ENCODE measurements at places on chromosomes 11 and 22.

GRCh38 chr11:77308838-77309237 is 7.4 kb upstream of the GDPD4 start:
- no peak for DNase-seq

GRCh38 chr11:93407777-93408401 is 77.3 kb downstream of the DEUP1 start:
- DNase-seq = no peak

DNA sequence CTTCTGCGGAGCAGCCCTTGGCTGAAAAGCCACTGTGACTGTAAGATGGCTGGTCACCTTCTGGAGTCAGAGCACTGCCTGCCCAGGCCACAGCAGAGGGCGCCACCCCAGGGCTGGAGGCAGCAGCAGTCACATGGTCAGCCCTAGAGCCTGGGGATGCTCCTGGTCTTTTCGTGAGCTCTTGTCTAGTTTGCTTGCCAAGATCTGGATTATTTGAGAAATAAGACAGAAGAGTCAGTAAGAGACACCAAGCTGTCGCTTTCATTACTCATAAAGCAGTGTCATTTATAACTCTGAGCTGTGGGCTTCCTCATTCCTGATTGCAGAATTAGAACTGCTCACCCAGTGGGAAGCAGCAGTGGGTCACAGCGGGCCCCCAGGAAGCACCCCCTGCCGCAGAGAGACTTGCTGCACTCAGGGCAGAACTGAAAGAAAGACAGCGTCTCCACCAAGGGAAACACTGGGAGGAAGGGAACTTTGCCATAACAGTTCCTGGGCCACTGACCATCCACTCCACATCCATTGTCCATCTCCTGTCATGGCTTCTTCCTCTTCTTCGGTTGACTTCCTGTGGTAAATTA is 56.7 kb downstream of the PPP6R2 start:
- DNase-seq = no peak

GRCh38 chr22:17083811-17084441 is 874 bp upstream of the IL17RA start:
- no peak for DNase-seq

- DNase-seq = no peak
Measured at GRCh38 chr11:114098927-114099326, 39.4 kb downstream of the ZBTB16 start.

DNA sequence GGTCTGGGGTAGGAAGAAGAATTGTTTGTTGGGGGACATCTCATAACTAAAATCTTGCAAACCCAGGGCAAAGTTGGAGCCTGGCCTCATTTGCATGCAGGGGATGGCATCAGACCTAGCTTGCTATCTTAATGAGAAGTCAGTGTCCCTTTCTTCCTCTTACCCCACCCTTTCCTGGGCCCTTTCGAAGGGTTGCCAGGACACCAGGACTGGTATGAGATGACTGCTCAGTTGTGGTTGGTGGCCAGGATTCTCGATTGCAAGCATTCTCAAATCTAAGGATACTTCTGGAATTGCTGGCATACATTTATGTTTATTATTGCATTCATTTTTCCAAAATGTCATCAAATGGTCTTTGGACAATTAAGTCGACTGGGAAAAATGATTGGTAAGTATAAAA is 131.0 kb downstream of the SLC1A2 start:
- no peak for DNase-seq

DNA sequence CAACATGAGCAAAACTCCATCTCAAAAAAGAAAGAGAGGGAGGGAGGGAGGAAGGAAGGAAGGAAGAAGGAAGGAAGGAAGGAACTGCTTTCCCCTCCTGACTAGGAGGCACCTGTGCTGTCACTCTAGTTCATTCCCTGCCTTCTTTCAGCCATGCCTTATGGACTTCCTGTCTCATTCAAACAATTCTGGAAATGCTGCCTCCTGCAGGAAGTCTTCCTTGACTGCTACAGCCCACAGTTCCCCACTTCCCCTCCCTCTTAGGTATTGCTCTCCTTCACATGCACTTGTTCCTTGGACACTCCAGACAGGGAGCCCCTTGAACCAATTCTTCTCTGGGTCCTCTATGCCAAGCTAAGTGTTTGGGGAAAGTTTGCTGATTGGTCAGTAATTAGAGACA is 31.6 kb upstream of the WNT11 start:
- no peak for DNase-seq

DNA sequence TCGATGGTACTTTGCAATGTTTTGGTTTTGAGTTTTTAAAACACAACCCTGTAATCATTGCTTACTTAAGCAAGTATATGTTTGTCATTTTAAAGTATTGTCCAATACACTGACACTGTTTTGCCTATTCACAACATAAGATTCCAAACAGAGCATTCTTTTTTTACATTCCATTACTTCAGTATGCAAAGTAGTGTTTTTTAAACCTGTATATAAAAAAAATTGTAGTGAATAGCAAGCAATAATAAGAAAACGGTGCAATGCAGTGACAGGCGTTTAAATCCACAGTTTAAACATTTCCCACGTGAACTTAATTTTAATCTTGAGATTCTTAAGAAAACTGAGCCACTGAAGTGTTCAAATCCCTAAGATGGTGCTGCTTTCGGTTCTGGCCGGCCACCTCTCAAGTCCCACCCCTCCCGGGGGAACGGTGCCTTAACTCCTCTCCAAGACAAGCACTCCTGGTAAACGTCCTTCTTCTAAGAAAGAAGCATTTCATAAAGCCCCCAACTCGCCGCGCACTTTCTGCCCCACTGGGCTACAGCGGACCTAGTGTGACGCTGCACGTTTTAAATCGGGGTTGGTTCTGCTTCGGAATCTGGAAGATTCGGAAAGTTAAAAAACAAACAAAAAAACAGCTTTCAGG is 2.9 kb downstream of the PGR start:
- no peak for DNase-seq

DNA sequence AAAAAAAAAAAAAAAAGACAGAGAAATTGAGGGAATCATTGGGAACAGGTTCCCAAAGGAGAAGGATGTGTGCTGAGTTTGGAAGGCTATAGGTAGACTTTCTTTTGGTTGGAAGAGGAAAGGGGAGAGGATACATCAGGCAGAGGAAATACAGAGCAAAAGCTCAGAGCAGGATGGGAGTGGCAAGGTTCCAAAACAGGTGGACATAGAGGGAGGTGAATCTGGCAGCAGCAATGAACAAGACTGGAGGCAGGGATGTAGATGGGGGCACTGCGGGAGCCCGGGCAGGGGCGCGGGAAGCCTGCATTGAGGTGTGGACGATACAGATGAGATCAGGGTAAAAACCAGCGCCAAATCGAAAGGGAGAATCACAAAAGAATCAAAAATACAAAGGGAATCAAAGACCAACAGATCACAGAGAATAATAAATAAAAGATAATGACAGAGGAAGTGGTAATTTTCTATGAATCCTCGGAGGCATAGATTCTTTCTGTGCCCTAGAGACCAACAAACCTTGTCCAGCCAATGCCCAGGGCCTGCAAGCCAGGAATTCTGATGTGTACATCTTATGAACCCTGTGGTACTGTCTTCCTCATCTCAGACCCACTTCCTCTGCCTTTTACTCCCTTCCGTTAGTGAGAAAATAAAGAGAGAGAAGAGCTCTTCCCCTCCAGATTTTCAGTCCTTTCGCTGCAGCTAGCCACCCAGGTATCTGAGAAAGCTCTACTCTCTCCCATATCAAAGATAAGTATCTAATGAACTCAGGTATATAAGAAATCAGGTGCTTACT is 70.3 kb downstream of the SLC1A2 start:
- no peak for DNase-seq

DNA sequence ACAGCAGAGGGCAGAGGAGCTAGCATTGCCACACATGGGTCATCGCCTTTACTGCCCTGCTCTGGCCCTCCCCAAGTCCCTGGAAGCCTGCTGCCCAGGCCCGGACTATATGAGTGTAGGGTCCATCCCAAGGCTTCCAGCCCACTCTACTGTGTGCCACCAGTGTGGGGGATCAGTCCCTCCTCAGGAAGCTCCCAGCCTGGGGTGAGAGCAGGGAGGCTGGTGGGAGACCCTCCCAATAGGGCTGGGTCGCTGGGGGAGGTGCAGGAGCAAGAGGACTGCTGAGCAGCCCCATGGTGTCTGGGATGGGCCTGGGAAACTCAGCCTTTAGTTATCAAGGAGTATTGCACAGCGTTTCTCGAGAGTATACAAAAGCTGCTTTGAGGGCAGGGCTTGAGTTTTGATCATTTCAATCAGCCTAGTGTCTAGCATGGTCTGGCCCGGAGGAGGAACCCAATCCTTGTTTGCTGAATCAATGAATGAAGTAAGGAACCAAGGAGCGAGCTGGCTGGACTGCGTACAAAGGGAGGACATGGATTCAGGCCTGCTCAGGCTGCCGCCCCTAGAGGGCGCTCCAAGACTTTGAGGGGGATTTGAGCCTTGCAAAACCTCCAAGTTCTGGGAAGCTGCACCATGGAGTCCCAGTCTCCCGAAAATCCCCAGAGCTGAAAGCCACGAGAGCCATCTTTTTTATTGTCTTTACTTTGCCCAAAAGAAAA is 89.0 kb upstream of the PARVA start:
- peak; percentile 37 for DNase-seq

- no peak for DNase-seq
Measured at GRCh38 chr11:126430581-126431335, 75.3 kb downstream of the ST3GAL4 start.

DNA sequence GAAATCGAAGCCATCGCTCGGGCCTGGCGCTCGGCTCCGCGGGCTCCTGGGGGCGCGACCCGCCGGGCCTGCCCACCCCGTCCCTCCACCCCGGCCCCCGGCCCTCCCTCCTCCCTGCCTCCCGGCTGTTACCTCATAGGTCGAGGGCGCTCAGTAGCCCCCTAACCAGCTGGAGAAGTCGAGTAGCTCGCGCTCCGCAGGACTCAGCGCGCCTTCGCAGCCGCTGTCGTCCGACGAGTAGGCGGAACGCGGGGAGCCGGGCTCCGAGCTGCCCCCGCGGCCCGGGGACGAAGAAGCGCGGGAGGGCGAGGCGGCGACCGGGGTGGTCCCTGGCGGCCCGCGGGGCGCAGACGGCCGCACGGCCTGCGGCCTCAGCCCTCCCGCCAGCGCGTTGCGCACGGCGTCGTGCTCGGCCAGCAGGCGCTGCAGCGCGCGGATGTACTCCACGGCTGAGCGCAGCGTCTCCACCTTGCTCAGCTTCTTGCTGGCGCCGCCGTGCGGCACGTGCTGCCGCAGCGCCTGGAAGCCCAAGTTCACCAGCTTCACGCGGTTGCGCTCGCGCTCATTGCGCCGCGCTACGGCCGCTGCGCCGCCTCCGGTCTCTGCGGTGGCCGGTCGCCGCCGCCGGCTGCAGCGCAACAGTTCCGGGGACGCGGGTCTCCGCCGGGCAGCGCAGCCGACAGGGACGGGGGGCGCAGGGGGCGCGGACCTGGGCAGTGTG is 627 bp downstream of the ASCL2 start:
- DNase-seq = no peak

DNA sequence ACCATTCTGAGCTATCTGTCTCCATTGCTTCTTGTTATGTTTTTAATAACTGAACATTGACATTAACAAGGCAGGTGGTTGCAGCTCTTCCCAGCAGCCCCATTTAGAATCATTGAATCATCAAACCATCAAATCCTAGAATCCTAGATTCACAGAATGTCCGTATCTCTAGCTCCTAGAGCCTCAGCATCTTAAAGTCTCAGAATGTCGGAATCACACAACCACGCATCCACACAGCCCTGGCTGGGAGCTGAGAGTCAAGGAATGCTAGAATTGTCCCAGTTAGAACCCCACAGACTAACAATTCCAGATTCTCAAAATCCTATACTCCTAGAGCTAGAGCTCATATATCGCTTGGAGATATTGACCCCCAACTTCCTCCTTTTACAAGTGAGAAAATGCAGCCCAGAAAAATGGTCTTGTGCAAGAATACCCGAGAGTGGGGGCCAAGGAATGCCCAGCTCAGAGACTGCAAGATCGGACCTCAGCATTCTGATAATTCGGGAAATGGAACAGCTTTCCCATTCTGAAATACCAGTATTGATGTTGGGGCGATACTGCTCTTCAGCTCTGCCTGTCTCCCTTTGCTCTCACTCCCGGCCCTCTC is 38.8 kb downstream of the PDE2A start:
- DNase-seq = no peak

- no peak for DNase-seq
Measured at GRCh38 chr11:132367293-132367692, 996.9 kb downstream of the NTM start.

DNA sequence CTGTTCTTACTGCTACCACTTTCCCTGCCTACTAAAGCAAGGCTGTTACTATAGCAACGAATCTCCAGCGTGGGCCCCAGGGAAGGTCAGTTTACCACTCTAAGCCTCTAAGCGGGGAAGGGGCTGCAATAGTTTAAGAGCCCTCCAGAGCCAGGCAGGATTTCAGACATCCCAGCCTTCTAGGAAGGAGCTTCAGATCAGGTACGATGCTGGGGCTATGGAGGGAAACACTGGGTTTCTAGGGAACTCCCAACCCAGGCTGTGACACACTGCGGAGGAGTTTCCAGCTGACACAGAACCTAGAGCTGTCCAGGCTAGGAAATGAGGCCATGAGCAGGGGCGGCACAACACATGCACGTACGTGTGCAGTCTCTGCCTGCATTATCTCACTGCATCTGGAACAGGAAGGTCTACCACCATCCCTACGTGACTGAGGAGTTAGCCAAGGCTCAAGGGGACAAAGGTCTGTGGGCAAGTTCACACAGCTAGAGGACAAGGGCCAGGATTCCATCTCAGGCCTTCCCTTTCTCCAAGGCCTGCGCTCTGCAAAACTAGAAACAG is 20.4 kb downstream of the HPS4 start:
- DNase-seq = no peak

DNA sequence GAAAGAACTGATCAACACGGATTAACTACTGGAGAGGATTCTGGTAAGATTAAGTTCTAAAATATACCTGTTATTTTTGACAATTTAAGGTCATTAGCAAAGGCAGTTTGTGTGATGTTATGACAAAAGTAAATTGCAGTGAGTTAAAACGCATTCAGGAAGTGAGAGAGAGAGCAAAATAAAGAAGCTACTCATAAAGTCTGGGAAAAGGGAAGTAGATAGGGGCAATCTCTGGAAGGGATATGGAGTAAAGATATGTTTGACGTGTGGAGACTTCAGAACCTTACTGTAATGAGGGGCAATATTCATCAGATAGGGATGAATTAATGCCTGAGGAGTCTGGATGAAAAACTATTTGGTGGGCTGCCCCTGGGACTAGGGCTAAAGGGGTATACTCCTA is 16.8 kb downstream of the OR56B4 start:
- no peak for DNase-seq

GRCh38 chr22:29377979-29378378 is 10.4 kb downstream of the AP1B1 start:
- peak; percentile 73 for DNase-seq

- peak; percentile 31 for DNase-seq
Measured at GRCh38 chr22:30159561-30160353, 79.5 kb downstream of the HORMAD2 start.

DNA sequence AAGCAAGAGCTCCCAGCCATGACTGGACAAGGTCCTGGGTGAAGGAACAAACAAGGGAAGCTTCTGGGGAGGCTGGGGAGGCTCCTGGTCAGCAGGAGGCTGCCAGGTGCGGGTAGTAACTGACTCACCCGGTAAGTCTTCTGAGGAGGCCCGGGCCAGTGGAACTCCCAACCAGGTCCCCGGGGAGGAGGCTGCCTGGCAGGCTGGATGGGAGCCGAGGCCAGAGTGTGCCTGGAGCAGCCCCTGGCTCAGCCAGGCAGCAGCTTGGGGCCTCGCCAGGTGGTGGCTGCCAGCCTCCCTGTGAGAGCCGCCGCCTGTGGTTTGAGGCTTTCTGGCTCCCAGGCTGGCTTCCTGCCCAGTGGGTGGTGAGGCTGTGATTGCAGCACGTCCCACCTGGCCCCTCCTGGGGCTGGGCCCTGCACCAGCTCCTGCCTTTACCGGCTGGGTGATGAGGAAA is 46.2 kb downstream of the IGF2 start:
- no peak for DNase-seq

Measured in urinary bladder (tissue), 4 donors.